ENCODE measurements at places on chromosomes 16 and 17.
A peak's percentile ranks its signal among the peaks of the same experiment; 100 is the strongest.

- no peak for DNase-seq
Observed at GRCh38 chr16:60582528-60582927, 1453.7 kb downstream of the CDH8 start.

DNA sequence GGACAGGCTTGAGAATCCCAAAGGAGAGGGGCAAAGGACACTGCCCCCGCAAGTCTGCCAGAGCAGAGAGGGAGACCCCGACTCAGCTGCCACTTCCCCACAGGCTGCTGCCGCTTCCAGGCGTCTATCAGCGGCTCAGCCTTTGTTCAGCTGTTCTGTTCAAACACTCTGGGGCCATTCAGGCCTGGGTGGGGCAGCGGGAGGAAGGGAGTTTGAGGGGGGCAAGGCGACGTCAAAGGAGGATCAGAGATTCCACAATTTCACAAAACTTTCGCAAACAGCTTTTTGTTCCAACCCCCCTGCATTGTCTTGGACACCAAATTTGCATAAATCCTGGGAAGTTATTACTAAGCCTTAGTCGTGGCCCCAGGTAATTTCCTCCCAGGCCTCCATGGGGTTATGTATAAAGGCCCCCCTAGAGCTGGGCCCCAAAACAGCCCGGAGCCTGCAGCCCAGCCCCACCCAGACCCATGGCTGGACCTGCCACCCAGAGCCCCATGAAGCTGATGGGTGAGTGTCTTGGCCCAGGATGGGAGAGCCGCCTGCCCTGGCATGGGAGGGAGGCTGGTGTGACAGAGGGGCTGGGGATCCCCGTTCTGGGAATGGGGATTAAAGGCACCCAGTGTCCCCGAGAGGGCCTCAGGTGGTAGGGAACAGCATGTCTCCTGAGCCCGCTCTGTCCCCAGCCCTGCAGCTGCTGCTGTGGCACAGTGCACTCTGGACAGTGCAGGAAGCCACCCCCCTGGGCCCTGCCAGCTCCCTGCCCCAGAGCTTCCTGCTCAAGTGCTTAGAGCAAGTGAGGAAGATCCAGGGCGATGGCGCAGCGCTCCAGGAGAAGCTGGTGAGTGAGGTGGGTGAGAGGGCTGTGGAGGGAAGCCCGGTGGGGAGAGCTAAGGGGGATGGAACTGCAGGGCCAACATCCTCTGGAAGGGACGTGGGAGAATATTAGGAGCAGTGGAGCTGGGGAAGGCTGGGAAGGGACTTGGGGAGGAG, at the start of gene CSF3:
Gene CSF3, plus strand, starts transcription at position 436 of the 993 bp plus-strand sequence. Its CDS starts 35 bp downstream, at position 471.
- no peak for DNase-seq

GRCh38 chr17:37299257-37299980, 76.4 kb upstream of the C17orf78 start:
- no peak for DNase-seq

DNA sequence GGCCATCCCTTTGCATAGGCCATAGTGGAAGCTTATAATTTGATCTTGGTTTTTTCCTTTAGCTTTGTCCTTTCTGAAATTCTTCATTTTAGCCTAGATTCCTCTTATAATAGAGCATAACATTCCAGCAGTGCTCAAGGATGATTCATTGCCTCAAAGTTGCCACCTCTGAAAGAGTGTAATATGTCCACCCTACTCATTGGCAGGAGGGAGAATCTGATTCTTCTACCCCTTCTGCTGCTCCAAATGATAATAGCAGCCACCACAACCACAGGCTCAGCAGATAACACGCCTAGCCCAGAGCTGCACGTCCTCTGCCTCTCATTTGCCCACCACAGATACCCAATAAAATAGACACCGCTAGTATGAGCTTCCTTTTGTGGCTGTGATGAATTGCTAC, 337.4 kb upstream of the HSBP1 start:
- DNase-seq: peak; percentile 23

DNA sequence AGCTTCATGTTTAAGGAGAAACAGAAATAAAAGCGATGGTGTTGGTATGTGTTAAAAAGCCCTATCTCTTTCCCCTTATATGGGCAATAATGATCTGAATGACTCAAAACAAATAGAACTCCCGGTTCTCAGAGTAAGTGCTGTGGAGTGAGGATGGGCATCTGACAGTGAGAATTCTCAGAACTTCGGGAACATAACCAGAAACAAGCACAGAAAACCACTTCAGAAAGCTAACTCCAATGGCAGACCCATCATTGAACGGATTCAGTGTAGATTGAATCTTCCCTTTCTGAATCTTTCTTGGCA, 67.2 kb downstream of the CDH8 start:
- DNase-seq: no peak

DNA sequence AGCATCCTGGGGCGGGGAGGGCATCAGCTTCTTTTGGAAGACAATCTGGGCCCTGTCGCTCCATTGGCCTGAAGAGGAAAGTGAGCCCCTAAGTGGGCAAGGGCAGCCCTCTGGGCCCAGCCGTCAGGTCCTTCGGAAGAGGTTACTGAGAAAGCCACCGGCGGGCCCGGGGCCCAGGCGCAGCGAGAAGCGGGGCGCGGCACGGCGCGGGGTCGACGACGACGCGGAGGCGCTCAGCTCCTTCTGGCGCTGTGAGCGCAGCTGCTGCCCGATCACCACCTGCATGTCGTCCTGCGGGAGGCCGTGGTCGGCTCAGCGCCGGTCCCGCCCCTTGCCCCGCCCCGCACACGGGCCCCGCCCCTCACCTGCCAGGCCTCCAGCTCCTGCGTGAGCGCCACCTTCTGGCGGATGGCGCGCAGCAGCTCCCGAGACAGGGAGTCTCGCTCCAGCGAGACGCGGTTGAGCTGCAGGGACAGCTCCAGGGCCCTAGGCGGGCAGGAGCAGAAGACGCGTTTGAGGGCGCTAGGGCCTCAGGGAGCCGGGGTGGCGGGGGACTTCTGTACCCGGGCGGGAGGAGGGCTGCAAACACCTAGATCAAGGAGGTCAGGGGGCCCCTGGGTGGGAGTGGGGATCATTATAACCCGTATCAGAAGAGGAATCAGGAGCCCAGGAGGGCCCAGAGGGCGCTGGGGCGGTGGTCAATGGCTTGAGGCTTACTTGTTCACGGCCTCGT, 4.3 kb downstream of the THOC6 start:
- peak; percentile 35 for DNase-seq

GRCh38 chr17:35162755-35163154, 15.1 kb downstream of the UNC45B start:
- DNase-seq: no peak

GRCh38 chr17:3033248-3033640, 30.2 kb downstream of the OR1D5 start:
- no peak for DNase-seq

DNA sequence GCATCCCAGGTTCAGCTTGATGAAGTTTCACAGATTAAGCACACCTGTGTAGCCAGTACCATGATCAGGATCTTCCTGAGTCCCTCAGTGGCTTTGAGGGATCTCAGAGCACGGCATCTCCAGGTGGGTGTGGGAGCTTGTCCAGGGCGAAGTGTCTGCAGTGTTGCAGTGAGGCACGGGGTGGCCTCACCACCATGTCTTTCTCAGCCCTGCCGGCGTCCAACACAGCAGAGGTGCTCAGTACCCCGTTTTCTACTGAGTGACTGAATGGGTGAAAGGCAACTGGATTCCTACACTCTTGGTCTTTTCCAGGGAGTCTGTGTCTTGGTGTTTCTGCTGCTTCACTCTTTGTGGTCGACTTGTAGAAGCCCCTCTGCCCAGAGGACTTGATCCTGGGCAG, 63.7 kb downstream of the MPRIP start:
- no peak for DNase-seq

GRCh38 chr17:50169121-50169764, 3.4 kb downstream of the SGCA start:
- peak; percentile 43 for DNase-seq

- DNase-seq: peak; percentile 57
Observed at GRCh38 chr17:752002-752619, at the start of gene GEMIN4. Gene GEMIN4 (minus strand): TSS chr17:752264. CDS start chr17:752142, 122 bp downstream.

DNA sequence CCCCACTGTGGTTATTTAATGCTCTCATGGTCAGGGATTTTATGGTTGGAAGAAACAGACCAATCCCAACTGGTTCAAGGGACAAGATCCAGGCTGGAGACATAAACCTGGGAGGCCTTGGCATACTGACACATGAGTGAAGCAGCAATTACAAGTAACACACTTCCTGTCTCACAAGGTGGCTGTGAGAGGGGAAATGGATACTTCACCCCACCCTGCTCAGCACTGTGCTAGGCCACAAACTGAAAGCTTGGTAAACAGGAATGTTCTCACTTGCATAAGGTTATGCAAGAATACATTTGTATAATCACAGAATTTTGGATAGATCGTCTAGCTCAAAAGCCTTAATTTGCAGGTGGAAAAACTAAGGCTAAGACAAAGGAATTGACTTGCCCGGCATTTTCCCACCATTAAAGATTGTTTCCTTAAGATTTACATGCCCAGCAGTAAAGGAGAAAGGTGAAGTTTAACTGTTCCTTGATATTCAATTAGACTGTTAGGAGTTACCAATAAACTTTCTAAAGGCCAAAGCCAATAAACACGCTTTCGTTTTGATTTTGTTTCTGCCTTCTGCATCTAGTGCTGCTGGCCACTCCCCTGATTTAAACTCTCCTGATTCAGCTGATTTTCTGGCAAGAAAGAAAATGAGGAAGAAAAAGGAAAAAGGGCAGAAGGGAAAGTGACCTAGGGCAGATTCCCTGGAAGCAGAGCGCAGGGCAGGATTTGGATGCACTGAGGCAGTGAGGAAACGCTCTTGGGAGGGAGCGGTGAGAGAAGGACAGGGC, 215.6 kb upstream of the CDH5 start:
- DNase-seq: peak; percentile 37

DNA sequence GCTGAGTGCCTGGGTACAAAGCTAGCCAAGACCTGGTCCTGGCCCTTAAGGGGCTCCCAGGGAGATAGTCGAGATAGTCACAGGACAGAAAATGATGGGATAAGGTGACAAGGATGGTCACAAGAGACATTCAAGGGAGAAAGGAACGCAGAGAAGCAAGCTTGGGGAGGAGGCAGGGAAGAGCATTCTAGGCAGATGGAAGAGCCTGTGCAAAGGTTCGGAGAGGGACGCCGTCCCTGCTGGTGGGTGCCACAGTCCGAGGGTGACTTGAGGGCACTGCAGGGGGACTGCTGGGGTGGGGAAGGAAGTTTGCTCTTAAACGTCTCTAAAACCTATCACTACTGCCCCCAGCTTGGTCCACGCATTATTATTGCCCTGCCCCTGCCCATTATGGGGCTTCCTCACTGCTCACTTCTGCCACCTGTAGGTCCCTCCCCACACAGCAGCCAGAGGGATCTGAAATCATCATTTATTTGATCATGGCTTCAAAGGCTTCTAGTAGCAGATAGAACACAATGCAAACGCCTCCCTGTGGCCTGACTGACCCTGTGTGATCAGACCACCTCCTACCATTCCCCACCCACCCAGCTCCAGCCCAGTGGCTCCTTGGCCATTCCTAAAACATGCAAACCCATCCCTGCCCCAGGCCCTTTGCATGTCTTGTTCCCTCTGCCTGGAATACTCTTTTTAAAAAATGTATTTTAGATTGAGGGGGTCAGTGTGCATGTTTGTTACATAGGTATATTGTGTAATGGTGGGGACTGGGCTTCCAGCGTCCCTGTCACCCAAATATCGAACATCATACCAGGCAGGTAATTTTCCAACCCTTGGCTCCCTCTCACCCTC, 60.3 kb downstream of the RMI2 start:
- no peak for DNase-seq

DNA sequence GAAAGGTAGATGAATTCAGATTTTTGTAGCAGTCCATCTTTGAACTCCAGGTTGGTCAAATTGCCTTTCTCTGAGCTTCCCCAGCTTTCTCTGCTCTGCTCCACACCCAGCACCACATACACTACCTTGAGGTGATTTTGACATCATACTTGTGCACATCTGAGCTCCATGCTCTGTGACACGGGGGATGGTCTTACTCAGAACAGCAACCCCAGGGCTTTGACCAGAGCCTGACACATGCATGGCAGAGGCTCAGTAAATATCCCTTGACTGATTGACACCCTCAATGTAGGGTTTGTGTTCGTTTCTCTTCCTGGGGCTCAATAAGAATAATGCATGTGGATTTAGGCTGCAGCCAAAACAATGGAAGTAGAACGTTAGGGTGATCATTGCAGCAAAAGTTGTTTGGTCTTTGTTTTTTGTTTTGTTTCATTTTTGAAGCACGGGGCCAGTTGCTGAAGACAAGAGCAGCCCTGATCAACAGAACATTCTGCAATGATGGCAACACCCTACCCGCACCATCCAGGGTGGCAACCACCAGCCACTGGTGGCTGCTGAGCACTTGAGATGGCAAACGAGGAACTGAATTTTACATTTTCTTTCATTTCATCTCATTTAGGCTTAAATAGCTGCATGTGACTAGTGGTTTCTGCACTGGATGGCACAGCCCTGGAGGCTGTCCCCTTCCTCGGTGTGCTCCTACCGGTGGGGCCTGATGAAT, 224.8 kb upstream of the TNRC6C start:
- no peak for DNase-seq

- no peak for DNase-seq
Observed at GRCh38 chr16:4508806-4509205, 29.8 kb downstream of the CDIP1 start.

- no peak for DNase-seq
Observed at GRCh38 chr17:27623614-27624013, 7.4 kb upstream of the LGALS9 start.

- DNase-seq: no peak
Observed at GRCh38 chr16:4591706-4592470, 22.8 kb downstream of the UBALD1 start.

DNA sequence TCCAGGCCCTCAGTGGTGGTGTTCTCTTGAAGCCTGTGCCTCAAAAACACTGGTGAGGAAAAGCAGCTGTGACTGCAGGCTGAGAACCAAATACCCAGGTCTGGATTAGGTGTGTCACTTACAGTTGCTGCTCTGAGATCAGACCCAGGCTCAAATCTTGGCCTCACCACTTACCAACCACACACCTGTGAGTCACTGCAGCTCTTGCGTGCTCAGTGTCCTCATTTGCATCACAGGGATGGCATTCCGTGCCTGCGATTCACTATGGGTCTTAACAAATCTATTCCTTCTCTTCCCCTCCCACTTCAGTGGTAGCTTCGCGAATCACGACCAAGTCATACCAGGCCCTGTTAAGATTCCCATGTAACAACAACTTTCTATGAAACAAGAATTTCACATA, 233.4 kb upstream of the HSBP1 start:
- DNase-seq: peak; percentile 34

- no peak for DNase-seq
Observed at GRCh38 chr16:53779186-53779585, 75.2 kb downstream of the FTO start.

- DNase-seq: no peak
Observed at GRCh38 chr17:17693253-17694168, 12.3 kb downstream of the RAI1 start.

Measured in astrocyte of the cerebellum (primary cell).